ENCODE measurements at places on chromosomes 3 and 15.

- DNase-seq: no peak
These were observed 10.0 kb downstream of the ATP13A3 start for GRCh38 chr3:194476784-194477183.

- DNase-seq: no peak
These were observed 50.1 kb downstream of the TMOD3 start for GRCh38 chr15:51879555-51879954.

- DNase-seq: no peak
These were observed 248.0 kb upstream of the LYSMD4 start for GRCh38 chr15:99981191-99981647.

- DNase-seq: no peak
These were observed 74.1 kb upstream of the POMGNT2 start for GRCh38 chr3:43180027-43180426.

- DNase-seq: no peak
These were observed 440.2 kb downstream of the LPP start for GRCh38 chr3:188594139-188594538.

- DNase-seq: no peak
These were observed 490.9 kb upstream of the CFAP20DC start for GRCh38 chr3:59540696-59541095.

Measured in thoracic aorta (tissue), 2 donors.